ENCODE measurements at places on chromosomes 11 and 22. TPM values are rescaled to one million over a fixed set of nuclear protein-coding genes. Genes with fewer than 3 reads are reported as not detected.

Gene SLC22A25
- not detected for total RNA-seq

Gene KCTD14
- 6.2 TPM for total RNA-seq

DNA sequence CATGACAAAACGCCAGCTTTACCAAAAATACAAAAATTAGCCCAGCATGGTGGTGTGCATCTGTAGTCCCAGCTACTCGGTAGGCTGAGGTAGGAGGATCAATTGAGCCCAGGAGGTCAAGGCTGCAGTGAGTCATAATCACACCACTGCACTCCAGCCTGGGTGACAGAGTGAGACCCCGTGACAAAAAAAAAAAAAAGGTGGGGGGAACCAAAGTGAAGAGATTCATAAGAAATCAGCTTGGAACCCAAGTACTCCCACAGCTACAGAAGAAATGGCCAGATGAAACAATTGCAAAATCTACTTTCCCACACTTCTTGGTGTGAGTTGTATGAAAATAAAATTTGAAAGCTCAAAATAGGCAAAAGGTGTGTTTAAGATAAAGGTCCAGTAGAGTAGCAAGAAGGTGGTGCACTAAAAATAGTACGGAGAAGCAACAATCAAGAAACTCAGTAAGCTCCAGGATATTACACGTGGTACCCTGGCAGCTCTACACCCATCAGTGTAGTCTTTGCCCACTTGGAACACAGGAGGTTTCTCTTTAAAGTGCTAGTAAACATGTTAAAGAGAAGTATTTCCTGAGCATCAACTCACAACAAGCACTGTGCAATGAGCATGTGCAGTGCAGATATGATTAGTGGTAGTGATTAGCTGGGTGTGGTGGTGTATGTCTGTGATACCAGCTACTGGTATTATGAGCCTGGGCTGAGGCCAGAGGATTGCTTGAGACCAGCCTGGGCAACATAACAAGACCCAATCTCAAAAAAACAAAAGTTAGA lies 5.3 kb downstream of the HARBI1 start:
- DNase-seq: no peak

DNA sequence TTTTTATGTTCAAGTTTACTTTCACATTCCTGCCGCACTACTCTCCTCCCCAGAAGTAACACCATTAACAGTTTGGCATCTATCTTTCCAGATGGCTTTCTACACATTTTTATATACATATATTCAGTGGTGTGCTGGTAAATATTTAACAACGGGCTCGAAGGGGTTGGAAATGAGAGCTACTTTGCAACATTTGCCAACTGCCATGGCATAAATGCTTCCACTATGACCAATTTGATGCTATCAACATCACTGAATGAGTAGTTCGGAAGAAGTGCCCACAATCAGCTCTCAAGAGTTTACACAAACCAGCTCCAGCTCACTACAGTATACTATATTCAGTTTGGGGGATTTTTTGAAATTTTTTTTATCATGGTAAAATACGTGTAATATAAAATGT lies 55.2 kb downstream of the RELT start:
- peak; percentile 14 for DNase-seq

GRCh38 chr11:1879342-1879940 lies 12.3 kb downstream of the PRR33 start:
- no peak for DNase-seq

Gene OR5AN1
- total RNA-seq: not detected

Gene MMP27
- total RNA-seq: not detected

DNA sequence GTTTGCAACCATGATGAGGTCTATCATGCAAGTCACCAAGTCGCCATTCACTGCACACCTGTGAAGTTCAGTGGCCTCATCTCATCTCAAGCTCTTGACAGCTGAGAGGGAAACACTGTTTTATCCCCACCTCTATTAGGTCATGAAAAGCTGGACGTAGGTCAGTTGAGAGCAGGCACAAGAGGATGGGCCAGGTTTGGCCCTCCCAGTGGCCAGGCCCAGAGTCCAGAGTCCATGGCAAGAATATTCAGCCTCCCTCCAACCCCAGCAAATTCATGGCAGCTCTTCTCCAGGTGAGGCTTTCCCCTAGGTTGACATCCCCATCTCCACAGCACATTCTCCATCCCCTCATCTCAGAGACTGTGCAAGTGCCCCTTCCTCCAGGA lies 22.0 kb upstream of the ISX start:
- no peak for DNase-seq

GRCh38 chr11:79081471-79082031 lies 359.3 kb downstream of the TENM4 start:
- peak; percentile 94 for DNase-seq

GRCh38 chr11:59182457-59183151 lies 10.7 kb downstream of the DTX4 start:
- DNase-seq: no peak

Gene HPX
- total RNA-seq: 0.13 TPM

DNA sequence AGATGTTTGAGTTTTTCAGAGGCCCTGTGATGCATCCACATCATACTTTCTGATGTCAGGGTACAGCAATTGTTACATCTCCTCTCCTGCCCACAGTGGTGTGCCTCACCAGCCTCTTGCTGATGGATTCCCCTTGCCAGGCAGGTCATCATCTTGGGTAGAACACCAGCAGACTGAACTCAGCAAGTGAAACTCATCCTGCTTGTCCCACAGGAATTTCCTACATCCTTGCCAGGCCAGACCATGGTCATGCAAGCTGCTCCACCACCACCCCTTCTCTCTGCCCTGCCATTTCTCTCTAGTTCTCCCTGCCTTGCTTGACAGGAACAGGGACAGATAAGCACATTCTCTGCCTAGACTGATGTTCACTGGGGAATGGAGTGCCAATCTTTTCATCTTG lies 85.9 kb downstream of the PAX6 start:
- no peak for DNase-seq

Gene KRTAP5-1
- not detected for total RNA-seq

GRCh38 chr11:129146191-129146590 lies 45.9 kb downstream of the ARHGAP32 start:
- no peak for DNase-seq

Gene TENM4
- 49.4 TPM for total RNA-seq

DNA sequence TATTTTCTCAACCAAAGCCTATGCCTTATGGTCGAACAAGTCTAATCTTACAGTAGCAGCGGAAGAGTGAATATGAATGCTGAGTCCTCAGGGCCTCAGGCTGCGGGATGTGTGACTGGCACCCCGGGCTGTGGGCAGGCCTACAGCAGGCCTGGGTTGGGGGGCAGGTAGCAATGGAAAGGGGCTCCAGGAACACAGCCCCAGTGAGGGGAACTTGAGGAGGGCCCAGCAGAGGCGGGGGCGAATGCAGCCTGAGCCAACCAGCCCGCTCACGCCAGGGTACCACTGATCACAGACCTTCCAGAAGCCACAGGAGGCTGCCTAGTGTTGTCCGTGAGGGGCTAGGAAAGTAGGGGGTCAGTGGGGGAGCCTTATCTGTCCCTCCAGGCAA lies 11.3 kb upstream of the CD5 start:
- DNase-seq: no peak

GRCh38 chr11:130457623-130458409 lies 9.4 kb downstream of the ADAMTS15 start:
- DNase-seq: no peak

DNA sequence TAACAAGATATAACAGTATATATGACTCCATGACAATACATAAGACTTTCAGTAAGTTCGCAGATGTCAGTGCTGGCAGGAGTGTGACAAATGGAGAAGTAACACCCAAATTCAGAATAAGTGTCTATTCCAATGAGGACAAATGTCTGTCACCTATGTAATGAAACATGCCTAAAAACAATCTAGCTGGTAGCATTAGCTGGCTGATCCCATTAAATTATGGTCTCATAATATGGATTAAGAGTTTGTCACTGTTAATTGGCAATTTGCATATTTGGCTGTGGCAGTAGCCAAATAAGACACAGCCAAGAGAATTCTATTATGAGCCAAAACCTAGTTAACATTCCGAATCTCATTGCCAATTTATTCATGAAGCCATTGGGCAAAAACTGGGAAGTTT lies 30.2 kb upstream of the CAVIN3 start:
- DNase-seq: no peak

Gene GRK3
- 7.6 TPM for total RNA-seq

DNA sequence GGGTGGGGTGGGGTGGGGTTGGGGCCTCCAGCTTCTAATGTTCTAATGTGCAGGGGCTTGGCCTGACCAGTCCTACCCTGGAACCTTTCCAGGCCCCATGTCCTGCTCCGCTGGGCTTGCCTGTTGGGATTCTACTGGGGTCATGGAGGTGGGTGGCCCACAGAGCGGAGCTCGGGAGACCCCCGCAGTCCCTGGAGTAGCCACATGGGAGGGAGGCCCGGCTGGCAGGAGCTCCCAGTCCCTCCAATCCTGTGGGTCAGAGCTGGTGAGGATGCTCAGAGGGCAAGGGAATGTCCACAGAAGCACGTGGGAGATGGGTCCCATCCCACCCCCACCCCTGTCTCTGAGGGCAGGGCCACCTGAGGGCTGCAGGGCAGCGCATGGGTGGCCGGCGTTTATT lies 2.9 kb downstream of the SEPTIN5 start:
- no peak for DNase-seq

GRCh38 chr22:33823552-33823951 lies 96.7 kb downstream of the LARGE1 start:
- DNase-seq: no peak

Gene TREH
- total RNA-seq: not detected

Gene TMEM126B
- 53.1 TPM for total RNA-seq

DNA sequence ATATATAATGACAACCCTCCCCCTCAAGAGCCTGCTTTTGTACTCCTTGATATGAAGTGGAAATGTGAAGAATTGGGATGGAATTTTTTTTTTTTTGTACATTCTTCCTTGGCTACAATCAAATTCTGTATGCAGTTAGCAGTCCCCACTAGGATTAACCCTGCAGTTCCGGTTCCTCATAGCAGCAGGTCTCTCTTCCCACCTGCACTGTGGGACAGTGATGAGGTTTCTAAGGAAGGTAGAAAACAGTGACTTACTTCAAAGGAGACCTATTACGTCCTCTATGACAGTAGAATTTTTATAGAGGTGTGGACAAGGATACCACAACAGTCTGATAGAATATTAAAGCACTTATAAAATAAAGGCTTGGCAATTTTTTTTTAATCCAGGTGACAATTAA lies 46.3 kb upstream of the ALKBH3 start:
- no peak for DNase-seq

DNA sequence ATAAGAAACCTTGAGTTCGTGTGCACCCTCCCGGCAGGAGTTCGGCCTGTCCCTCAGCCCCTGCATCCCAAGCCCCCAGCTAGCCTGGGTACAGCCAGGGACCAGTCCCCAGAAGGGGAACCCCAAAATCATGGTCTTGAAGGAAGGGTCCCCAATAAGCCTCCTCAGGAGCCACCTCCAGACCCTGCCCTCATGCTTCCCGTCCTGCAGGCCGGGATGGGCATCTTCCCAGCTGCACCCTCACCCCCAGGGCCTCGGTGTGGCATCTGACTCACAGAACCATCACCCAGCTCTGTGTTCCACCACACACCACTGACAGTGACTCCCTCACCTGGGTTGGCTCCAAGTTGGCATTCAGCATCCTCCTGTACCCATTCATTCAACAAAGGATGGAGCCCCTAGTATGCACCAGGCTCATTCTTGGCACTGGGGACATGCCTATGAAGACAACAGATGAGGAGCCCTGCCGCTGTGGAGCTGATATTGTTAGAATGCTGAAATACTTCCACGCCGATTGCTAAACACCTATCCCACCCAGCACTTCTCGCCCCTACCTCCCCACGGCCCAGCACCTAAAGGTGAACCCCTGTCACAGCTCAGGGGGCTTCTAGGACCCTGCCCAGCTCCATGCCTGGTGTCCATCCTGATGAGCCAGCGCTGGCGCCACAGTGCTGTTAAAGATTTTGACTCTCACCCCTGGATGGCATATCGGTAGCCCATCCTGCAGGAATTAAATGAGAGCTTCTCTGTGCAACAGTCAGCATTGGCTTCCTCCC lies 77.8 kb downstream of the BUD13 start:
- no peak for DNase-seq

DNA sequence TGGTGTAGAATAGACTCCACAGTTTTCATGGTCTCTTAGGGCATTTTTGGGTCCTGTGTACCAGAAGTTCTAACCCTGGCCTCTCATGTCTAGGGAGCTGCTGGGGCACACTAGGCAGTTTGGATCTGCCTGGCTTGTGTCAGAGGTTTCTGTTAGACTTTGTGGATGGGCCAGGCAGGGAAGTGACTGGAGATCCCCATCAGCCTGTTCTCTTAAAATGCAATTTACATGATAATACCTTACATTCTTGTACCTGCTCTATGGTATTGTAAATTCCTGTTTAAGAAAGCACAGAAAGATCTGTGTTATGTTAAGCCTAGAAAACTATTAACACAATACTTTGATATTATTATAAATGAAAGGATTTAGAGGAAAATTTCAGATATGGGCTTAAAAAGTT lies 104.0 kb downstream of the ARHGAP42 start:
- no peak for DNase-seq

Gene DDT
- 123 TPM for total RNA-seq

- no peak for DNase-seq
These were observed 69.1 kb downstream of the SMCO4 start for GRCh38 chr11:93474123-93474522.

Gene THRSP
- not detected for total RNA-seq

DNA sequence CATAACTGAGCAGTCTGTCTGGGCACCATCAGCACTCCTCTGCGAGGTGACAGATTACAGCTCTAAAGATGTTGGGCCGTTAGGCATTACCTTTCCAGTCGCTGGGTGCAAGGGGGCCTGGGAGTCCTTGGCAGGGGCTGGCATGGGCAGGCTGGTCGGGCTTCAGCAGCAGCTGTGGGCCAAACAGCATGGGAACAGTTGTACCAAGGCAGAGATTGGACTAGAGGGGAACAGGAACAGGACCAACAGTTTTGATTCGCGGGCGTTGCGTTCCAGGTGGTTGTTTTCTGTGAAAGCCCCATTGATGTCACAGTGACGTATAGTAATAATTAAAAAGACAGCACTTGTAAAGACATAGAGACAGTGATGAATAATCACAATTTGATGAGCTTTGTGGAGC lies 25.8 kb upstream of the B3GAT1 start:
- DNase-seq: no peak

Gene MS4A12
- total RNA-seq: not detected

DNA sequence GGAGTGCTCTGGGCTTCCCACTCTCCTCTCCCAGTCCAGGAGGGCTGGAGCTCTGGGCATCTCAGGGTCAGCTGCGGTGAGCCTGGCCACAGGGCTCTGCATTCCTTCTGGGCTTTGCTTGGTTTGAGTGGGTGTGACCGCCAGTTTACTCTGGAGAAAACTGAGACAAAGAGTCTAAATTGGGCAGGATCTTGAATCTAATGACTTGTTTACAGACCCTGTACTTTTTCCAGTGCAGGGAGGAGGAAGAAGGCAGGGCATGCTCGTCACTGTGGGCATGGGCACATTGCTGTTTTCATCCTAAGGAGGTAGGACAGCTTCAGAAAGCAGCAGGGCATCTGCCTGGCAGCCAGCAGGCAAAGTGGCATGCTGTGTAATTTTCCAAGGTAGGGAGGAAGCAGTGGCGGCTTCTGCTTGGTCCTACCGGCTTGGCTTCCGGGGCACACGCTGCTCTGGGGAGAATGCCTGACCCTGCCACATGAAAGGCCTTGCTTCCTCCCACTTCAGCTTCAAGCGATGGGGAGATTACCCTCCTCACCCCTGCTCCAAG lies 22.9 kb downstream of the FLI1 start:
- DNase-seq: no peak

GRCh38 chr11:102267609-102268008 lies 49.7 kb upstream of the BIRC3 start:
- DNase-seq: no peak

Gene OR2AG2
- 0.04 TPM for total RNA-seq

Gene SUSD2
- total RNA-seq: 0.62 TPM

Measured in kidney epithelial cell (primary cell).